ENCODE measurements at places on chromosomes 11 and 22.

GRCh38 chr22:42623756-42624441 lies 9.2 kb upstream of the POLDIP3 start:
- DNase-seq: no peak

DNA sequence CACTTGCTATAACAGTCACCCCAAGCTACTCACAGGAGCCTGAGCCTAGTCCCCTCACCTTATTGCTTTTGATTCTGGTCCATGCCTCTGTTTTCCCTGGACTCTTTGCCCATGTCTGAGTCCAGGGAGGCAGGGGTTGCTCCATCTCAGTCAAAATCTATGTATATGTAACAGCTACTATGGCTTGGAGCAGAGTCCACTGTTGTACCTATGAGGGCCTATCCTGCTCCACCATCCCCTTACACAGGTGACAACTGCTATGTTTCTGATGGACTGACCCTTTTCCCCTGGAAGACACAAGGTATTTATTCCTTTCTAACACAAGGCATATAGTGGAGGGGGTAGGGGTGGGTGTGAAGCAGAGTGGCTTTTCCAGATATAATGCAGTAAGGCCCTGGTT lies 119.6 kb downstream of the VPREB1 start:
- DNase-seq: no peak

DNA sequence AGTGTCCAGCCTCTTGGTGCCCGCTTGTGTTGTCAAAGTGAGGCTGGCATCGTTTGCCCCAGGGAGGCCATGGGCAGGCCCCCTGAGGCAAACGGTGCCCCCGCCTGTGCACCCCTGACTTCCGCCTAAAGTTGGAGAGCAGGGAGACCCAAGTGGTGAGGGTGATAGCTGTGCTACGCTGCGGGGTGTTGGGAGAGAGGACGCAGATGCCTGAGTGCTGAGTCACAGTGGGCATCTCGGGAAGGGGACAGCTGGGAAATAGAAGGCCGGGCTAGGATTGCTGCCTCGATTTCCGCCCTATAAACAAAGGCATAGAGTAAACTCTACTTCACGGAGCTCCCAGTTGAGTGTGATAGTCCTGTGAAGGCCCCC lies 5.8 kb downstream of the GRIK4 start:
- no peak for DNase-seq

- no peak for DNase-seq
Measured at GRCh38 chr11:36492724-36493304, 17.3 kb downstream of the TRAF6 start.

GRCh38 chr11:19963697-19964387 lies 196.4 kb downstream of the DBX1 start:
- DNase-seq: no peak

Measured in WTC11 (cell line).